ENCODE measurements at places on chromosomes 1 and 21. TPM values are rescaled to one million over a fixed set of nuclear protein-coding genes. Genes with fewer than 3 reads are reported as not detected.

The TNNT2 gene
- not detected for total RNA-seq

The WNT3A gene
- not detected for total RNA-seq

The NKAIN1 gene
- total RNA-seq, result 0.77 TPM

The MFAP2 gene
- total RNA-seq, result 17.6 TPM

The CYP4Z1 gene
- total RNA-seq, result not detected

The KLHDC7A gene
- not detected for total RNA-seq

The NBPF20 gene
- 0.93 TPM for total RNA-seq

The CR2 gene
- not detected for total RNA-seq

The DNASE2B gene
- not detected for total RNA-seq

The CELA2A gene
- total RNA-seq, result not detected

The TLR5 gene
- under 0.01 TPM for total RNA-seq

The ERG gene
- not detected for total RNA-seq

The GFI1 gene
- under 0.01 TPM for total RNA-seq

The RHBDL2 gene
- not detected for total RNA-seq

The CYP2J2 gene
- 2.0 TPM for total RNA-seq

The CD53 gene
- not detected for total RNA-seq

The NEGR1 gene
- total RNA-seq, result 1.8 TPM

The PTPN7 gene
- not detected for total RNA-seq

The ERICH3 gene
- not detected for total RNA-seq

The ADGRL4 gene
- total RNA-seq, result under 0.01 TPM

The S100A7 gene
- total RNA-seq, result not detected

The S100A12 gene
- 1.0 TPM for total RNA-seq

The CCDC27 gene
- total RNA-seq, result not detected

The C4BPB gene
- total RNA-seq, result not detected

The ANGPTL3 gene
- not detected for total RNA-seq

The ASH1L gene
- 27.9 TPM for total RNA-seq

The ZYG11A gene
- 1.3 TPM for total RNA-seq

The SPATA46 gene
- total RNA-seq, result not detected

The EPS8L3 gene
- not detected for total RNA-seq

The ADAMTS1 gene
- 17.6 TPM for total RNA-seq

The SH2D1B gene
- total RNA-seq, result not detected

The CAMK1G gene
- total RNA-seq, result not detected

The S100A7A gene
- not detected for total RNA-seq

The EFCAB7 gene
- 19.4 TPM for total RNA-seq

The ALX3 gene
- not detected for total RNA-seq

The CAPN2 gene
- 174 TPM for total RNA-seq

The FBXO42 gene
- 14.5 TPM for total RNA-seq

The BCAR3 gene
- total RNA-seq, result 31.3 TPM

The PPM1J gene
- 0.15 TPM for total RNA-seq

The LIN28A gene
- not detected for total RNA-seq

The FAM43B gene
- total RNA-seq, result not detected
